ENCODE measurements at places on chromosomes 3 and 15.
A peak's percentile ranks its signal among the peaks of the same experiment; 100 is the strongest.

DNA sequence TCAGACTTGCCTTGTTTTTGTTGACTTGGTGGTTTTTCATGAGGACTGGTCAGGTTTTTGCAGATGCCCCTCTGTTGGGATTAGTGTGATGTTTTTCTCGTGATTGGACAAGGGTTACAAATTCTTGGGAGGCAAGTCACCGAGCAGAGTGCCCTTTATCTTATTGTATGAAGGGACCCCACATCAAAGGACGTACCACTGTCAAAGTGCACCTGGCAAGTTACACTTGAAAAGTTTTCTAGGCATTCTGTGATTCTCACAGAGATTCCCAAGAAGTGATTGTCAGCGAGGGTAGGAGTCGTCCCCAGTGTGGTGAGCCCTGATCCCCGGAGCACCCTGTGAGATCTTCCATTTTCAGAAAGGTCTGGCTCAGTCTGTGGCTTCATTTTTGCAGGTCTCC is 110.1 kb downstream of the POLR2M start:
- no peak for DNase-seq

DNA sequence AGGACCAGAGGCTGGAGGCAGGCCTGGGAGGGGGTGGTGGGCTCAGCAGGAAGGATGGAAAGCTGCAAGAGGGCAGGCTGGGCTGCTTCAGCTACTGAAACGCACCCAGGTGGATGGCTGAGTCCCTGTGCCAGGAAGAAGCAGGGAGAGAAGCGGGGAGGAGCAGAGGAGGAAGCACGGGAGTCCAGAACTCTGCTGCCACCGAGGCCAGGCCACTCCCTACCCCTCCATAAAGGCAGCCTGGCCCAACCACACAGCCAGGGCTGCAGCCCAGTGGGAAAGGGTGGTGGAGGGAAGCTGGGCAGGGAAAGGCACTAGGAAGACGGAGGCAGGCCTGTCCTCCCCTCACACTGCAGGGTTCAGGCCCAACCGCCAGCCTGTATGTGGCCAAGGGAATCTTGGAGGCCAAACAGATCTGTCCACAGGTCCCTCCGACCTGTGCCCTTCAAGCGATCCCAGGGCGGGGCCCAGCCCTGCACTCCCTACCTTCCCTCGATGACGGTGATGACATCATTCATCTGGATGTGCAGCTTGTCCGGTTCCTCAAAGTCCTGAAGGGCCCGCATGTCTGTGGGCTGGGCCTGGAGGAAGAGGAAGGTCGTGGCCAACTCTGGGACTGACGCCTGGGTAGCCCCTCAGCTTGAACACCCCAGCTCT is 30.5 kb downstream of the TNK2 start:
- no peak for DNase-seq

DNA sequence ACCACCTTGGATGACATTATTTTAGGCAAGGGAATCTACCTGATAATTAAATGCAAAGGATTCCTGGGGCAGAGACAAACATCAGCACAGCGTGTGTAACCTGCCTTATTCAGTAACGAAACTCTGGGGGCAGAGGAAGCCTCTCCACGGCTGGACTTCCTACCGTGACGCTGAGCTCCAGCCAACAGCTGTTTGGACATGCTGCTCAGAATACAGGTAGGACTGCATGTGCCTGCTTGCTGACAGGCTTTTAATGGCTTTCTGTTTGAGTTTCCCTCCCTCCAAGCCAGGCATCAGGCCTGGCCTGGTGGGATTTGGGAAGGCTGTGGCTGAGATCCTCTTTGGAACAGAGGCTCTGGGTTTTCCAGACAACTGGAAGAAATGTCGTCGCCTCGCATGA is 150.6 kb downstream of the ADAMTS17 start:
- DNase-seq = no peak

- DNase-seq = no peak
Measured at GRCh38 chr3:187833799-187834578, 88.7 kb upstream of the BCL6 start.

- DNase-seq = no peak
Measured at GRCh38 chr3:129502641-129503408, 25.6 kb upstream of the RHO start.

- no peak for DNase-seq
Measured at GRCh38 chr3:192652727-192653126, 74.6 kb downstream of the FGF12 start.

- DNase-seq = no peak
Measured at GRCh38 chr15:32663671-32664070, 22.2 kb downstream of the SCG5 start.

- no peak for DNase-seq
Measured at GRCh38 chr3:43540624-43541023, 81.2 kb downstream of the ANO10 start.

DNA sequence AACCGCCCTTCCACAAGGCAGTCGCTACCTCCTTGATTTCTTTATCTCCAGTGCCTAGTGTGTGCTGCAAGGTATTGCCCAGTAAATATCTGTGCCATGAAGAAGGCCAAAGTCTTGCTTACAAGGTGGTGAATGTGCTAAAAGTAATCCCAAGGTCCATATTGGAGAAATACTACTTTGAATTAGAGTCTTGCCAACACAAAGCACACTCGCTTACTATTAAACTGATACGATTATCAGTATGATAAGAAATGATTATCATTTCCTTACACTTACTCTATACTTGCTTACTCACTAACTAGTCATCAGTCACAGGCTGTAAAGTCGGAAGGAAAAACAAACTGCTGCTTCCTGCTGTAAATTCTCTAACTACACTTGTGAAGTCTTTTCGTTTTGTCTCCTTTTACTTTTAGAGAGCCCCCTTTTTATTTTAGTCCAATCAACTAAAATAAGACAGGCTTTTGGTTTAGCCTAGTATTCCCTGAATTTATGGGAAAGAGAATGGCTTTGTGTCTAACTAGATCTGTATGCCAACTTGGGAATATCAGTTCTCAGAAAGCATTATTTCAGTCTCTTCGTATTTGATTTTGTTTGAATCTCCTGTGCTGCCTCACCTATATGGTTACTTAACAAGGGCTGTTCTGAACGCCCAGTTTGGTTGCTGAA is 107.1 kb upstream of the TSC22D2 start:
- DNase-seq = no peak

DNA sequence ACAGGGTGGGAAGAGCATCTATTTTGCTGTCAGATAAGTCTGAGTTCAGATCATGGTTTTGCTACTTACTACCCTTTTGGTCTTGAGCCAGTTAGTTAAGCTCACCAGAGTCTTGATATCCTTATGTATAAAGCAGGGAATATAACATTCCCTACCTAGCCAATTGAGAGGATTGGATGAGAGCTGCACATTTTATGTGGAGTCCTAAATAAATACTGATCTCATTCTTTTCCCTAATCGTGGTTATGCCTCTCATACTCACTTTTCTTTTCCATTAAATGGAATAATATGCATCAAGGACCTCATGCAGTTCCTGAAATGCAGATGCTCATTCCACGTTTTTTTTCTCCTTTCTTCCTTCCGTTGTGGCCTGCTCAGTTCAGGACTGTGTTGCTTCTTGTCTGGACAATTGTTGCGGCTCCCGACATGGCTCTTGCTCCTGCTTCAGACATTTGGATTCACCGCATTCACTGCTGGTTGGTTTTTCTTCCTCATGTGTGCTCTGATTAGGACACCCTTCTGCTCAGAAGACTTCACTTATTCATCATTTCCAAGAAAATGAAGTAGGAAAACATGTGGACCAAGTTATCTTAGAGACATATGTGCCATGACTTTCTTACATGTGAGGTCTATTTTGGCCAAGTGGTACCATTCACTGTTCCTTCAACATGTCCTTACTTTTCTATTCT is 90.2 kb downstream of the NFKBIZ start:
- DNase-seq = no peak

GRCh38 chr15:82999905-83000671 is 11.4 kb downstream of the C15orf40 start:
- DNase-seq = peak; percentile 48

GRCh38 chr3:71050538-71051258 is 532.8 kb downstream of the FOXP1 start:
- no peak for DNase-seq

DNA sequence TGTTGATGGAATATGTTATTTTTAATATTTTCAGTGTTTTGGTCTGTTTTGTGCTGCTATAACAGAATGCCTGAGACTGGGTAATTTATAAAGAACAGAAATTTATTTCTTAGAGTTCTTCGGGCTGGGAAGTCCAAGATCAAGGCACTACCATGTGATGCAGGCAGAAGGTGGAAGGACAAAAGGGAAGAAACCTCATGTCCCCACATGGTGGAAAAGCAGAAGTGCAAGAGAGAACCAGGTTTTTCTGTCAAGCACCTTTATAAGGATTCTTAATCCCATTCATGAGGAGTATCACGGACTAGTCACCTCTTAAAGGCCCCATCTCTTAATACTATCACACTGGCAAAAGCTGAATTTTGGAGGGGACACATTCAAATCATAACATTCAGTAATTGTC is 57.9 kb upstream of the EPHB3 start:
- no peak for DNase-seq

- no peak for DNase-seq
Measured at GRCh38 chr15:101221902-101222301, 29.9 kb downstream of the CHSY1 start.

DNA sequence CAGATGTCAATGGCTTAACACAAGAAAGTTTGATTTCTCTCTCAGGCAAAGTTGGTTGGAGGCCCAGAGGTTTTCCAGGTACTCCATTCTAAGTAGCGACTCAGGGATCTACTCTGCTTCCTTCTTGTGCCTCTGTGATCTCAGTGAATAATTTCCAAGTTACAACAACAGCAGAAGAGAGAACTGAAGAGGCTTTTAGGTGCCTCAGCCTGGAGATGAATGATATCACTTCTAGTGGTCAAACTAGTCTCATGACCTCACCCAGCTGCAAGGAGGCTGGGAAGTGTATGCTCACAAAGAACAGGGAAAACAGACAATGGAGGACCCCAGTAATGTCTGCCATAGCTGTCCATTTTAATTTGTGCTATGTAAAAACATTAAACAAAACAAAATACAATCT is 4.6 kb upstream of the PRICKLE2 start:
- DNase-seq = no peak

- peak; percentile 27 for DNase-seq
Measured at GRCh38 chr3:187719628-187720336, 17.4 kb upstream of the RTP2 start.

GRCh38 chr3:14962762-14963161 is 15.4 kb downstream of the NR2C2 start:
- DNase-seq = no peak

- DNase-seq = no peak
Measured at GRCh38 chr15:64045774-64046420, 388 bp downstream of the DAPK2 start.

DNA sequence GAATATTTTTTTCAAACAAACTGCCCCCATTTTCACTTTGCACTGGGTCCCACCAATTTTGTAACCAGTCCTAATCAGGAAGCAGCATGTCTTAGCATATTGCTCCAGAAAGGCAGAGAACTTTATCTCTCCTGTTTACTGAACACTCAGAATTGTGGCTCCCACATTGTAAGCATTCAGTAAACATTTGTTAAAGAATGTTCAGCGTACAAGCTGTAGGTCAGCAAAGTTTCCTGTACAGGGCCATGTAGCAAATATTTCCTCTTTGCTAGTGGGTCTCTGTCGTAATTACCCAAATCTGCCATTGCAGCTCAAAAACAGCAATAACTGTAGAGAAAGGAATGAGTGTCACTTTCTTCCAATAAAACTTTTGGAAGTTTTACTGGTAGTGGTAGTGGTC is 393.3 kb downstream of the GRM7 start:
- no peak for DNase-seq

- no peak for DNase-seq
Measured at GRCh38 chr3:17905996-17906395, 163.6 kb upstream of the TBC1D5 start.

GRCh38 chr3:156816794-156817645 is 9.1 kb upstream of the LEKR1 start:
- DNase-seq = peak; percentile 89

- peak; percentile 41 for DNase-seq
Measured at GRCh38 chr3:44065311-44066094, 176.2 kb upstream of the TOPAZ1 start.

- DNase-seq = no peak
Measured at GRCh38 chr15:62879770-62880169, 162.8 kb upstream of the TPM1 start.

GRCh38 chr3:99857278-99857677 is 39.6 kb downstream of the CMSS1 start:
- no peak for DNase-seq

GRCh38 chr15:98581715-98582114 is 66.6 kb upstream of the IGF1R start:
- no peak for DNase-seq

- peak; percentile 17 for DNase-seq
Measured at GRCh38 chr3:94234177-94234788, 171.4 kb downstream of the NSUN3 start.

DNA sequence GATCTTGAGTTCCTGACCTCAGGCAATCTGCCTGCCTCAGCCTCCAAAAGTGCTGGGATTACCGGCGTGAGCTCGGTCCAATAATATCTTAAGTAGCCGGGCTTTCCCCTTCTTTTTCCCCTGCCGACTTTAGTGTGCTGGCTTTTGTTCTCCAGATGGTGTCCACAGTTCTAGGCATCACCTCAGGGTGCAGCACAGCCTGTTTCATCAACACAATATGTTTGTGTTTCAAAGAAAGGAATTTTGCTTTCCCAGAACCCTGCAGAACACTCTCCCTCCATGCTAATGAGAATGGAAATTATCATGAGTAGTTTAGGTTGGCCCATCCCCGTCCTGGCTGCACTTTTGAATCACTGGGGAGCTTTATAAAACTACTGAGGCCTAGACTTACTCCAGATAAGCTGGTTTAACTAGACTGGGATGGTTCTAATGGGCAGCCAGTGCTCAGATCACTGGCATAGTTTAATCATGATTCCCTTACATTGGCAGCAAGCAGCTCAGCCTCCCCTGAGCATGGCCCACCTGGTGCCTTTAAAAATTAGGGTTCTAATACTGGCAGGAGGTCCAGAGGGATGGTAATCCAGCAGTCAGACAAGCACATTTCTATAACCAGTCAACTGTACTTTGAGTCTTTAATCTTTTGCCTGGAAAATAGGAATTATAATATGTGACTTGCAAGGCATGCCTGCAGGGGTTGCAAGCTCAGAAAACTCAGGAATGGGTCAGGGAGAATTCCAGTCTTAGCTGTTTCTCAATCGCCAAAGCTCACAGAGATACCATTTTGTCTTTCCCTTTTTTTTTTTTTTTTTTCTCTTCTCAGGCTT is 127.6 kb upstream of the RASGRP1 start:
- DNase-seq = no peak

- no peak for DNase-seq
Measured at GRCh38 chr15:98715401-98715800, 67.1 kb downstream of the IGF1R start.

DNA sequence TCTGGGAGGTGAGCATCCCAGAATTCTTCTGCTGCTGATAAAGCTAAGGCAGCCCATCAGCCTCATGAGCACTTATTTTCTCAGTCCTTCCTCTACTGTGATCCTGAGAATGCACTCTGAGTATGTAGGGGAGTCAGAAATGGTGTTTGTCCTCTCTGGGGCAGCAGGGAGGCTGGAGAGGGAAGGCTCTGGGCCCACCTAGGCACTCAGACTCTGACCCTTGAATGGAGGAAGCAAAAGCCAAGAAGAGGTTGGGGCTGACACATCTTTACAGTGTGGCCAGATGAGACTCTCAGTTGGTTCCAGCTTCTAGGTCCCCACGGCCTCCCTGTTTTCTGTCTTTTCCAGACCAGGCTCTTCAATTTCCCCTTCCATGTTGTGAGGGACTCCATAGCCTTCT is 36.1 kb upstream of the BLM start:
- DNase-seq = no peak

All from body of pancreas (tissue), 4 donors.